Cerebellum (tissue), 4 donors: ENCODE measurements at places on chromosomes 12 and 14.

GRCh38 chr14:98803196-98803595 is 468.8 kb downstream of the BCL11B start:
- DNase-seq: no peak

DNA sequence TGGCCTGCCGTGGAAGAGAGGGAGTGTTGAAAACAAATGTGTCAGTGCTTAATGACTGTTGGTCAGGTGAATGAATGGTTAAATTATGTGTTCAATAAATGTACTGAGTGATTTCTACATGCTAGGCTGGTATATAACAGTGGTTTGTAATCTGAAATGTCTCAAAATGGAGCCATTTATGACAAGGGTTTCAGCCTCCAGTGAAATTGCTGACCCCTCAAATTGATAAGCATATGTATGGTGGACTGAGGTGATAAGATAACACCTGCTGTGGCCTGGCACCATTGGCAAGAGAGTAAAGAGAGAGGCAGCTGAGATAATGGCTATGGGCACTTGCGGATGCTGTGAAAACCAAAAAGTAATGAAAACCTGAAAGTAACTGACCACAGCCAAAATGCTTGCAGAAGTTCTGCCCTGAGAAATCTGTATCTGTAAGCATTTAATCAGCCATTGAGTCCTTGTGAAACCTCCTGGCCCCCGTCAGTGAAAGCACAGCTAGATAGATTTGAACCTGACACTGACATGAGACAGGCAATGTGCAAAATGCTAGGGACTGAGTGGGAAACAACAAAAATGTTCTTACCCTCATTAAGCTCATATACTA is 1.4 kb upstream of the BCAT1 start:
- no peak for DNase-seq

- no peak for DNase-seq
These were observed 1.6 kb upstream of the ACTR6 start for GRCh38 chr12:100199023-100199346.

DNA sequence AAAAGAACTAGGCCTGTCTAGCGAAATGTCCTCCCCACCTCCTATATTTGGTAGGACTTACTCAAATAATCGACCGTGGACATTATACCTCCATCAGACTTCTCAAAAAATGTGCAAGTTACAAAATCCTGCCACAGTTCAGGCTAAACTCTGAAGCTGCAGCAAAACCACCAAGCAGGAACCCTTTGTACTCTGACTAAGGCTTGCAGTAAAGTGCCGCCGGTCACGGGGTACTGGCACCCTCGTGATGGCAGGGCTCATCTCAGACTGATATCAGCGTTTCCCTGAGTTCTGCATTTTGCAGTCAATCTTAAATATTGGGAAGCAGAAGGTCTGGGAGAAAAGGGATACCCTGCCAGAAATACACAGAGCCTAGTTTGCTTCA is 17.1 kb downstream of the SLC11A2 start:
- no peak for DNase-seq

GRCh38 chr12:26701604-26702215 is 131.3 kb downstream of the ITPR2 start:
- DNase-seq: peak; percentile 24

- no peak for DNase-seq
These were observed 13.0 kb upstream of the NUDT14 start for GRCh38 chr14:105193916-105194782.

- no peak for DNase-seq
These were observed 6.0 kb downstream of the PLD4 start for GRCh38 chr14:104930526-104931303.

- DNase-seq: no peak
These were observed 119.6 kb downstream of the LRRIQ1 start for GRCh38 chr12:85155791-85156190.

GRCh38 chr12:131066207-131066885 is 112.6 kb downstream of the ADGRD1 start:
- no peak for DNase-seq

GRCh38 chr14:98751110-98751509 is 520.9 kb downstream of the BCL11B start:
- DNase-seq: no peak

DNA sequence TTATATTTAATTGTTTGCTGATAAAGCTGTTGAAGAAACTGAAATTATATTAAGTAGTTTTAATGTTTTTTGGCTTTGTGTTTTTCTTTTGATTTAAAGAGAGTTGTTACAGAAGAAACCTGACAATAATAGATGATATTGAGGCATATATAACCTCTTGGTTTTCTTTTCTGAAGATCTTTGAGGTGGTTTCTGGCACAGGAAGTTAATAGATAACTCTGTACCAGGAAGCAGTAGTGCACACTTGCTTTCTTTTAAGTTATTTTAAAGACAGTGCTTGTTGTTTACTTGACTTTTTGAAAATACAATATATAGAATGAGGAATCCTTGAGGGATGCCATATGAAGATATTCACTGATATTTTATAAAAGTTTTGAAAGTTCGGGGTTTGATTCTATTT is 209.0 kb upstream of the FBXO33 start:
- DNase-seq: no peak

DNA sequence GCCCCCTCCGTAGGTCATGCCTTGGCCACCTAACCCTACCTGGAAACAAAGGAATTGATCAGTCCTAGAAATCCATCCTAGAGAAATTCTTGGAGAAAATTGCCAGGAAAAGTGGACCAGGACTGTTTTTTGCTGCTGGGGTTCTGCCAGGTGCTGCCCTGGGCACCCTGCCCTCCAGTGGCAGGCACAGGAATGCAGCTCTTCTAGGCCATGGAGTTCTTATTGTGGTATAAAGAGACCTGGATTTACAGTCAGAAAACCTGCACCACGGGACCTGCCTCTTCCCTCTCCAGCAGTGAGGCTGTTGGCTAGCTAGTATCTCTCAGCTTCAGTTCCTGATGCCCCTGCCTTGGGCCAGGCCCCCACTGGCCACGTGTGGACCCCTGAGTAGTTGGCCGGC is 59.7 kb downstream of the SLC24A4 start:
- no peak for DNase-seq

DNA sequence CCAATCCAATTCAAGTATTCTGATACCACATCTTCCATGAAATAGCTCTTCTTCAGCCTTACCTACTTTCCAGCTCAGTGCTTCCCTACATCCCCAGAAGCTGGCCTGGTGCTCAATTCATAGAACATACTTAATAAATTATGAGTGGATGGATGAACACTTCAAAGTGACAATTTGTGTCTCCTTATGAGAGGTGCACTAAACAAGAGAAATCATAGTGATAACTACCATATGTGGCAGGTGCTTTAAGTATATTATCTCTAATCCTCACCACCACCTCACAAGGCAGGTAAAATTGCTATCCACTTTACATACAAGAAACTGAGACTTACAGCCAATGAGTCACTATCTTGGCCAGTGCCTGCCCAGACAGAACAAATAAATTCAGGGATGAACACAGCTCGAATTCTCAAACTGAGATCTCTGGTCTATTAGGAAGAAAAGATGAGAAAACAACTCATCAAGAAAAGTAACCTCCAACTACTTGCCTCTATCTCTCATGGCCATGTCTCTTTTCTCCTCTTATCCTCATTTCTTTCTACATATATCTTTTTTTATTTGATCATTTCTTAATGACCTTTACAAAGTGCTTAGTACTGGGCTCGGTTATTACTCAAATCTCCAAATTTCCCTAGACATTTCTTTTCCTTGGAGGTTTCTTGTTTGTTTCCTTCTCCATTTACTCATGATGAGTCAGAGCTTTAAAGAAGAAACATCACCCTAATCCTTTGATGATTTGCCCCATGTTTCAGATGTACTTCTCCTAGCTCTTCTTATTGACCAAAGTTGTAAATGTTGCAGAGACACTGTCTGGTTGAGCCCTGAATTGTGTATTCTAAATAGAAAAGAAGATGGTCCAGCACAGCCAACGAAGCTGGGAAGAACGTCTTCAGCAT is 161.5 kb downstream of the RPS29 start:
- DNase-seq: no peak
